ENCODE measurements at places on chromosomes 3 and 15. TPM values are rescaled to one million over a fixed set of nuclear protein-coding genes. Genes with fewer than 3 reads are reported as not detected.

The SLC22A14 gene
- total RNA-seq: not detected

The STAB1 gene
- 69.4 TPM for total RNA-seq

The CASR gene
- total RNA-seq: not detected

The RARB gene
- 9.0 TPM for total RNA-seq

The MESP2 gene
- total RNA-seq: 2.4 TPM

The MYH15 gene
- not detected for total RNA-seq

The SAMD7 gene
- not detected for total RNA-seq

The OR5K2 gene
- total RNA-seq: not detected

The ONECUT1 gene
- not detected for total RNA-seq

The ATP2B2 gene
- total RNA-seq: 0.47 TPM

The TRIM42 gene
- not detected for total RNA-seq

The AP2M1 gene
- total RNA-seq: 212 TPM

The CHDH gene
- total RNA-seq: 1.00 TPM

The SPINK8 gene
- total RNA-seq: not detected

The CPN2 gene
- not detected for total RNA-seq

The SLC28A1 gene
- total RNA-seq: not detected
